ENCODE measurements at places on chromosomes 3 and 15.

DNA sequence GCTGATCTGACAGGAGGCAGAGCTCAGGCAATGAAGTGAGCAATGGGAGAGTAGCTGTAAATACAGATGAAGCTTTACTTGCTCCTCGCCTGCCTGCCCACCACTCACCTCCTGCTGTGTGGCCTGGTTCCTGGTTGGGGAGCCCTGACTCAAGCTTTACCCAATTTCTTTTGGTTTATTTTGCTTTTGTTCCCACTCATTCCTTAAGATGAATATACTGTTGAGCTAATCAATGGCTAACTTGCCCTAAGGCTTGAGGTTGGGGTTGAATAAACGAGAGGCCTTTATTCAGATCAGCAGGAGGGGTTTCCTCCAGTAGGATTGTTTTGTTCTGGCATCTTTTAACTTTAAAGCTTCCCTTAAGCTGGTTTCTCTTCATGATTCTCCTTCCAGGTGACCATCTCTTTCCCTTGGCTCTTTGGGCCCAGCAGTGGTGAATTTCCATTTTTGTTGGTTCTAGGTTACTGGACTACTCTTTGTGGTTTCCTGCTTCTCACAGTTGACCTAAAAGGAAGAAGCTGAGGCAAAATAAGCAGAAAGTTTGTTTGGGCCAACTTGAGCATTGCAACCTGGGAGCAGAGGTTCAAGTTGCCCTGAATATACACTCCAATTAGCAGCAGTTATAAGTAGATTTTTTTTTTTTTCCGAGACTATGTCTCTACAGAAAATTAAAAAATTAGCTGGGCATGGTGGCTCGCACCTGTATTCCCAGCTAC, 44.4 kb downstream of the STARD9 start:
- no peak for DNase-seq

GRCh38 chr3:20668411-20668810, 482.4 kb upstream of the SGO1 start:
- no peak for DNase-seq

GRCh38 chr3:99712291-99712954, 74.0 kb downstream of the COL8A1 start:
- no peak for DNase-seq

DNA sequence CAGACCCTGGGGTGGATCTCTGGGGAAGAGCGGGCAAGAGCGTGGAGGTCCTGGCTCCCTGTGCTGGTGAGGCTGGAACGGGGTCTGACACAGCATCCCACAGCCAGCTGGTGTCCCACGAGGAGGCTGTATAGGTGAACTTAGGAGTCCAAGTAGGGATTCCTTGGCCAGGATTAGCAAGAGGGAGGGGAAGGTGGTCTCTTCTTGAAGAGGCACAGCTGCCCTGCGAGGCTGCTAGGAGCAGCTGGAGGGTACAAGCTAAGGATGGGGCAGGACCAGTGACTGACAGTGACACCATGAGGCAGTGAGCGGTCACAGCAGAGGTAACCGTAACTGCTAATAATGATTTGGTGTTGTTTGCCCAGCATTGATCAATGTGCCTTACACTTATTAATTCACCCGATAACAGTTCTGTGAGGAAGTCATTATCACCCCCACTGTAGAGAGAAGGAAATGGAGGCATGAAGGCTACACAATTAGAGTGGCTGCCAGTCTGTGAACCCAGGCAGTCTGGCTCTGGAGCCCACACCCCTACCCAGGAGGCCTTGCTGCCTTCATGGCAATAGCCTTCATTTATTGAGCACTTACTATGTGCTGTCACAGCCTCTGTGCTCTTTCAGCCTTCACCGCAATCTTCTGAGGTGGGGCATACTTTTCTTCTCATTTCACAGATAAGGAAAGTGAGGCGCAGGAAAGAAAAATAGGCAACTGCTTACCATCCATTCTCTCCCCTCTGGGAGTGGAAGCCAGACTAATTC, 59.4 kb downstream of the TMEM44 start:
- no peak for DNase-seq

- DNase-seq: no peak
These were observed 7.0 kb downstream of the SCAPER start for GRCh38 chr15:76898102-76898501.

GRCh38 chr3:177281292-177282118, 84.2 kb upstream of the TBL1XR1 start:
- peak; percentile 98 for DNase-seq

DNA sequence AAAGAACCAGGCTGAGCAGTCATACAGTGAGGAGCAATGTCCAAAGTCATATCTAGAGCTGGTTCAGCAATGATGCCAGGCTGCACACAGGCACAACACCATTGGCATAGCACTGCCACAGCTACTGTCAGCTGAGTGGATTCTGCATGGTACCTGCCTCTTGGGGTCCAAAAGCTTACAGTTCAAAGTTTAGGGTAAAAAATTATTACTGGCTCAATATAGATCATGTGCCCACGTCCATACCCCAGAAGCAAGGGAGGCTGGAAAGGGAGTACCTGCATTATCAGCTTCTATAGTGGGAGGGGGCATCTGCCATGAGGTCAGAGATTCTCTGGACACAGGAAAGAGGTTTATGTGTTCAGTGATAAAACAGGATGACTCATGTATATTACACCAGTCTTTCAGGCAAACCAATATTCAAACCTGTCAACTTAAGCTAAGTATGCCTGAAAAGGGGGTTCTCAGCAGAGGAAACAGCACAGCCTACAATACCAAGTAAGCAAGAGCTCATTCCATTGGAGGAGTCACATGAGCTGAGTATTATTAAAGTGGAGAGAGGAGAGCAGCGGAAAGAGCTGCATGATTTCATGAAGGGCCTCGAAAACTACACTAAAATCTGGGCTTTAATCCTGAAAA, 99.0 kb downstream of the ANO10 start:
- no peak for DNase-seq

DNA sequence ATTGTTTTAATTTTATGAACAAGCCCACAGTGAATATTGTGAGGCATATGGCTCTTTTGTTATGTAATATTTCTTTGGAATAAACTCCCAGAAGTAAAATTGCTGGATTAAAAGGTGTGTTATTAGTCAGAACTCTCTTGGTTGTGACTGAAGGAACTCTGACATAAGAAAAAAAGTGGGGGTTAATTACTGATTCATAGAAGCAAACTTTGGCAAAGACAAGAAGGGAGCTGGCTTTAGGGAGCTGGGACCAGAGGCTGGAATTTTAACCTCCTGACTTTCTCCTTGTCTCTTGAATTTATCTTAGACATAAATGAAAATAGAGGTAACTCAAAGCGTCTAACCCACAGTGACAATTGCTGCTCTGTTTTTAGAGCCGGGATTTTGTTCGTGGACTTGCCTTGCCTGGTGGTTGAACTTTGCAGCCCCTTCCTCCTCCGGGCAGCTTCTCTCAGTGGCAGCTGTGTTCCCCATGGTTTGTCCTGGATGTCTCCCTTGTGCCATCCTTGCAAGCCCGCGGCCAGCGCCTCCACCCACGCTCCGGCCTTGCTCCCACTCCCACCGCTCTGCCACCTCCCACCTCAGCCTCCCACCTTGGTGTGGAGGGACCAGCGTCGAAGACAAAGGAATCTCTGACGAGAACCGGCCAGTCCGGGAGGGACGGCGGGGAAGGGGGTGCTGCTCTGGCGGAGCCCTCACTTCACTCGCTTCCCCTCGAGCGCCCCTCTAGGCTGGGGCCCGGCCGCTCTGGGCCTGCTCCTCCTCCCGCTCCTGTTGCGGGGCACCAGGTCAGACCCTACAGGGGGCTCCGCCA, 28.0 kb downstream of the ARHGAP31 start:
- no peak for DNase-seq

- DNase-seq: peak; percentile 81
These were observed 26.5 kb upstream of the ERC2 start for GRCh38 chr3:56494679-56495322.

DNA sequence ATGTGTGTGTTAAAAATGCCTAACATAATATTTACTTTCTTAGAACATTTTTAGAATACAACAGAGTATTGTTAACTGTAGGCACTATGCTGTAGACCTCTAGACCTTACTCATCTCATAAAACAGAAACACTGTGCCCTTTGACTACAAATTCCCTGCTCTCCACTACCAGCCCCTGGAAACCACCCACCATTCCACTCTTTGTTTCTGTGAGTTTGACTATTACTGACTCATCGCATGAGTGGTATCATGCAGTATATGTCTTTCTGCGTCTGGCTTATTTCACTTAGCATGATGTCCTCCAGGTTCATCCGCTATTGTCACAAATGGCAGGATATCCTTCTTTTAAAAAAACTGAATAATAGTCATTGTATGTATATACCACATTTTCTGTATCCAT, 216.7 kb upstream of the CFAP20DC start:
- DNase-seq: no peak

GRCh38 chr3:115715241-115715745, 92.0 kb downstream of the GAP43 start:
- DNase-seq: no peak

DNA sequence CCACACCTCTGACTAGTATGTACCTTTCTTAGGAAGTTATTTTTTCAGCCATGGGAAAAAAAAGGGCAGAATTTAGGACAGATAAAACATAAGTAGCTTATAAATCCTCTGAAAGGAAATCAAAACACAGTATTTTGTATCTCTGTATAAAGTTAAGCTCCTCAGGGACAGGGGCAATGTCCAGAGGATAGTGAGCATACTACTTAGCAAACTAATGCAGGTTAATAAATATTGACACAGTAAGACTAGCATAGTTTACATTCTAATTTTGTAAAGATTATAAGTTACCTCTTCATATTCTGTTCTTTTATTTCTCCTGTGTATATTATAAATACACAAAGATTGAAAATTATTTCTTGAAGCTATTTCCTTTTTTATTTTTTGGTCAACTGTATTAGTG, 2.1 kb downstream of the UBE3A start:
- no peak for DNase-seq

- DNase-seq: peak; percentile 38
These were observed 27.2 kb upstream of the ZNF502 start for GRCh38 chr3:44685128-44685800.

DNA sequence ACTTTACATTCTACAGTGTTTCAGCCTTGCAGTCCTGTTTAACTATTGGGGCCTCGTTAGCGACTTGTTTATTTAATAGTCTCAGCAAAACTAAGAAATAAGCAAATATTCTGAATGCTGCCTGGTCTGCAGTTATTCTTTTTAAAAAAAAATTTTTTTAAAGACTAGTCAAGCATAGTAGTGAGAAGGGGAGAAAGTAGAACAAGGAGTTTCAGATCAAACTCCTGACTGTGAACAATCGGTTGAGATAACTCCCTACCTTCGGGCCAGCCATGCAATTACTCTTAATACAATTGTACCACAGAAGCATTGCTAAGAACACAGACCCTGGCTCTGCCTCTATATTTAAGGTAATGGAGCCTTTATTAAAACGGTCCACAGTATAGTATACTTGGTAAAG, 5.8 kb upstream of the DUT start:
- no peak for DNase-seq

DNA sequence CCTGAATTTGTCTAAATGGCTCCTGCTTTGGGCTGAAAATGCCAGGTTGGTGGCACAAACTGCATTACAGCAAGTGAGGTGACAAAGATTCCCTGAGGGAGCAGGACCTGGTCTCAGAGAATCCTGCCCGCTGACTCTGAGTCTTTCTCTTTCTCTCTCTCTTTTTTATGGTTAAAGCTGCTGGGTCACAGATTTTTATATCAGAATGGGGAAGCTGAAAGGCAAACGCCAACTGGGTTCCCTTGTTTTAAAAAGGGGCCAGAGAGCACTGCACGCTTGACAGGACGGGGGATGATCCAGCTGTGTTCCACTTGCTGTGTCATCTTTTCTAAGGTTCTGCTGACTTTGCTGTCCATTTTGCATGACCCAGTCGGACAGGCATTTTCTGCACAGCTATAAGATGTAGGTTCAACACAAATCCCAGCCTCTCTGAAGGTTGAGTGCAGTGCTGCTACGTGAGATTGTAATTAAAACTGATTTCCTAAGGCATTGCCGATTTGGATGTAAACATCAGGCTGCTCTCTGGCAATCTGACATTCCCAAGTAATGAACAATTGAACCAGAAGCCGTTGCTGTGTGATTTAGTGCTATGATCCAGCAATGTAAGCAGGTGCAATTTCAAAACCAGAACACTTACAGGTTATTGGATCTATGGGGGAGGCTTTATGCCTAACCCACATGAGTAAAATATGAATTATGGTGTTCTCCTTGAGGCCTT, 25.8 kb downstream of the ARHGEF3 start:
- no peak for DNase-seq

DNA sequence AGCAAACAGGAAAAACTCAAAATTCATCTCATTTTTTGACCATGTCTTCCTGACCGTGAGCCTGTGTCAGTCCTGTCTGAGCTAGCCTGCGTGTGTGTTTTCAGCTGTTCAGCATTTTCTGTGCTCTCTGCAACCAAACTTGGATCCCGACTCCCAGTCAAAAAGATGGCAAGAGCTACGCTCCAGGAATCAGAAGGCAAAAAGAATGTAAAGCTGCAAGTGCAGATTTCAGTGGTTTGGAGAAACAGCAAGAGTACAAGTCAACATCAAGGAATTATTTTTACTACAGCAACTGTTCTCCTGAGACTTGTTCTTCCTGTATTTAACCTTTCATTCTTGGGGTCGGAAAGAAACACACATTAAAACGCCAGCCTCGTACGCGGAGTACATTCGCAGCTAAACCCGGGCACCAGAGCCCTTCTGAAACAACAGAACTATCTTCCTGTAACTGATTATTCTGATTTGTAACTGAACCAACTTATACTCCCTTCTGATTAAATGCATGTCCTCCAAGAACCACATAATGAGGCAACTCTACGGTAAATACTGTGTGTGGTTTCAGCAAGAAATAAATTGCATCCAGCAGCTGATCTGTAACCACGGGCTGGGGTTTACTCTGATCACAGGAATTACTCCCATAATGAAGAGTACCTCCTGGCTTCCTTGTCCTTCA, 107.4 kb downstream of the LRIG1 start:
- DNase-seq: no peak

- no peak for DNase-seq
These were observed 27.6 kb downstream of the SLC28A1 start for GRCh38 chr15:84911879-84912660.

DNA sequence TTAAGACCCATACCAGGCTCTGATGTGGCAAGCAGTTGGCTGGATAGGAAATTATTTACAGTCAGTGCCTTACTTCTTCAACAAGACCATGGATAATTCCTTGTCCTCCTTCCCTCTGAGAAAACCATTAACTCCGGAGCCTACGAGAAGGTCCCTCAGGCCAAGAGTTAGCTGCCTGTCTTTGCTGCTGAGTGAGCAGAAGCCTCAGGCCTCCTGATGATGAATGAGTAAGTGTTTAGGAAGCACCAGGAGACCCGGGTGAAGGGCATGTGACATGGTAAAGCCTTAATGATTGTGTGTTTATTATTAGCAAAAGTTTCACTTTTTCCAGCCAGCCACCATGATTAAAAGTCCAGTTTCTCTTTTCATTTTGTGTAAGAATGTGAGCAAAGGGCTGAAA, 174.9 kb upstream of the TOPAZ1 start:
- no peak for DNase-seq

GRCh38 chr3:143166376-143166775, 46.8 kb downstream of the CHST2 start:
- no peak for DNase-seq

DNA sequence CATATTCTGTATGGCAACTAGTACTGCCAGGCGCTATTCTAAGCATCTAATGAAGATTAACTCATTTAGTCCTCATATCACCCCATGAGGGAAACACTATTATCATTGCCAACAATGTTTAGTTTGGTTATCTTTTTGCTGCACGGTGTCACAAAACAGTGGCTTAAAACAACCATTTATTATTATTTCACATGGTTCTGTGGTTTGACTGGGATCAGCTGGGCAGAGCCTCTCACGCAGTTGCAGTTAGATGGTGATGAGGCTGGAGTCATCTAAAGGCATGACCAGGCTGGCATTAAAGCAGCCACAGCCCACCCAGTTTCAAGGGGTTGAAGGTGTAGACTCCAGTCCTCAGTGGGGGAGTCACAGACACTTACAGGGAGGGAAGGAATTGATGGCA, 32.8 kb upstream of the RASA2 start:
- DNase-seq: no peak

Data from NCI-H2029 treated with DMSO at 0.1 percent for 48 hours (cell line).